ENCODE measurements at places on chromosomes 16 and 17. TPM values are rescaled to one million over a fixed set of nuclear protein-coding genes. Genes with fewer than 3 reads are reported as not detected.
A peak's percentile ranks its signal among the peaks of the same experiment; 100 is the strongest.

DNA sequence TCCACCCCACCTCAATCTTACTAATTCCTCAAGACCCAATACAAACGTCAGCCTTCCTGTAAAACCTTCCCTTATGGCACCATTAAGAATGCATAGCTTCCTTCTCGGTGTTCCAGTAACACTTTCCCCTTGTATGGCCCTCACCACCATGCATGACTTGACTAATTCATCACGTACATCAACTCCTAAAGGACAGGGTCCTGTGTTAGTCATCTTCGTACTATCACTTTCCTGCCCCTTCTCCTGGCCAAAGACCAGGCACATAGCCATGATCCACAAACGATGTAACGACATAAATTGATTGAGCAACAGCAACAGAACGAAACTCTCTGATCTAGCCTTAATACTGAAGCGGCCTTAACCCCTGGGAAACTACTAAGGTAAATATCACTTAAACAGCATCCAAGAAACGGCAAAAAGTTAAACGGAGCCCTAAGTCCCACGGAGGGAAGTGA lies 612 bp downstream of the PSMD12 start:
- peak; percentile 44 for DNase-seq

DNA sequence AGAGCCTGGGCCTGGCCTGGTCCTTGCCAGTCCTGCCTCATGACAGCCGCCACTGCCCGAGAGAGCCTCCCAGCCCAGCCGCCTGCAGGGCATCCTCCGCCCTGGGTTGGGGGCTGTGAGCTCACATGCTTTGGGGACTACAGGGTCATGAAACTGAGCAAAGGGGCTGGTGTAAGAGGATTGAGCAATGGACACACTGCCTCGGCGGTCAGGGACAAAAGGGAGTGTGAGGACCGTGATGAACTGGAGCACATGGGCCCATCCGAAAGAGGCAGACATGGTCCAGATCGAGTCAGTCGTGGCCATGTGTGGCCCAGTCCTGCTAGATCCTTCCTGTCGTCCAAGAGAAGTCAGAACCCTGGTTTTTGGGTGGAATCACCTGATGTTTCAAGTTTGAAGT lies 52.3 kb downstream of the GSG1L start:
- DNase-seq: no peak

- DNase-seq: peak; percentile 76
These were observed at the start of gene NHLRC4 for GRCh38 chr16:566475-567372. NHLRC4 (plus strand) TSS chr16:567005; CDS start chr16:568048, 1,043 bp downstream.

SPATA33 gene
- 6.8 TPM for total RNA-seq

KRTAP4-9 gene
- not detected for total RNA-seq

GRCh38 chr17:72617557-72617956 lies 474.9 kb downstream of the SLC39A11 start:
- no peak for DNase-seq

Data from activated CD4-positive, alpha-beta T cell treated with anti-CD3 and anti-CD28 coated beads for 36 hours (primary cell).